ENCODE measurements at places on chromosomes 6 and 20.

DNA sequence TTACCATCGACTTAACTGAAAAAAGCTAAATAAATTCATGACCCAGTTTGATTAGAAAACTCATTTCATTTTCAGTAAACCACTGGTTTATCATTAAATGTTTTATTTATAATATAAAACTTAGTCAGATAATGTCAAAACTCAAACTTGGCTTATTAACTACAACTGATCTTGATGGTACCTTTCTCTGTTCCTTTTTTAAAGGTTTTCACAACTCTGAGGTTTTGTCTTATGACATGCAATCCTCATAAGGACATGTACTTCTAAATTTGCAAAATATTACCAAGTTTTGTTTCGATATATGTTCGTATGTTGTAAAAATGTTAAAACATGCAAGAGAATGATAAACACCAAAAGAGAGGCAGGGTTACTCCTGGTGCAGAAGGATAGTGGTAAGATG lies 82.5 kb upstream of the PDE10A start:
- no peak for DNase-seq

GRCh38 chr6:70725817-70726415 lies 58.2 kb downstream of the SMAP1 start:
- no peak for DNase-seq

- DNase-seq = no peak
These were observed 24.4 kb downstream of the CEP250 start for GRCh38 chr20:35479798-35480197.

DNA sequence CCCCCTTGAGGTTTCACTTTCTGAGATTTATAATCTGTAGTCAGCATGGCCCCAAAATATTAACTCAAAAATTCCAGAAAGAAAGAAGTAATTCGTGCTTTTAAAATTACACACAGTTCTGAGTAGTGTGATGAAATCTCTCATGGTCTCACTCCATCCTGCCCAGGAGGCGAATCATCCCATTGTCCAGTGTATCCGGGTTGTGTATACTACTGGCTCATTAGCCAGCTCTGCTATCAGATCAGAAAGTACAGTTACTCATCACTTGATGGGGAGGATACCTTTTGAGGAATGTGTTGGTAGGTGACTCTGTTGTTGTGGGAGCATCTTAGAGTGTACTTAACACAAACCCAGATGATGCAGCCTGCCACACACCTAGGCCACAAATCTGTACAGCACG lies 65.2 kb downstream of the CDC5L start:
- no peak for DNase-seq

- DNase-seq = no peak
These were observed 21.7 kb downstream of the TAF8 start for GRCh38 chr6:42071881-42072583.

DNA sequence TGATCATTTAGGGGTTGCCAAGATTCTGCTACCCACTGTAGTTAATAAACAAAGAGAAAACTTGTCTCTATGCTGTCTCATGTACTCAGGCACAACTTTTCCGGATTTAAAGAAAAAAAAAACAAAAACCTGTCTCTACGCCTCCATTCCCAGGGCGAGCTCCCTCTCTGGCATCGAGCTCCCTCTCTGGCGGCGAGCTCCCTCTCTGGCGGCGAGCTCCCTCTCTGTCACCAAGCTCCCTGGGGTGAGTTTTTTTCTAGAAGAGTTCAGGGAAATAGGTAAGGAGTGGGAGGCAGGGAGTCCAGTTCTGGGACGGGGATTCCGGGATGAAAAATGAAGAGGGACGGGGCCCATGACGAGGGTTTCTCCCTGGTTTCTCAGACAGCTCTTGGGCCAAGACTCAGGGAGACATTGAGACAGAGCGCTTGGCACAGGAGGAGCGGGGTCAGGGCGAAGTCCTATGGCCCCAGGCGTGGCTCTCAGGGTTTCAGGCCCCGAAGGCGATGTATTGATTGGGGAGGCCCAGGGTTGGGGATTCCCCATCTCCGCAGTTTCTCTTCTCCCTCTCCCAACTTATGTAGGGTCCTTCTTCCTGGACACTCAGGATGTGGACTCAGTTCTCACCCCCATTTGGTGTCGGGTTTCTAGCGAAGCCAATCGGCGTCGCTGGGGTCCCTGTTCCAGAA lies 16.5 kb upstream of the HLA-A start:
- DNase-seq = no peak

DNA sequence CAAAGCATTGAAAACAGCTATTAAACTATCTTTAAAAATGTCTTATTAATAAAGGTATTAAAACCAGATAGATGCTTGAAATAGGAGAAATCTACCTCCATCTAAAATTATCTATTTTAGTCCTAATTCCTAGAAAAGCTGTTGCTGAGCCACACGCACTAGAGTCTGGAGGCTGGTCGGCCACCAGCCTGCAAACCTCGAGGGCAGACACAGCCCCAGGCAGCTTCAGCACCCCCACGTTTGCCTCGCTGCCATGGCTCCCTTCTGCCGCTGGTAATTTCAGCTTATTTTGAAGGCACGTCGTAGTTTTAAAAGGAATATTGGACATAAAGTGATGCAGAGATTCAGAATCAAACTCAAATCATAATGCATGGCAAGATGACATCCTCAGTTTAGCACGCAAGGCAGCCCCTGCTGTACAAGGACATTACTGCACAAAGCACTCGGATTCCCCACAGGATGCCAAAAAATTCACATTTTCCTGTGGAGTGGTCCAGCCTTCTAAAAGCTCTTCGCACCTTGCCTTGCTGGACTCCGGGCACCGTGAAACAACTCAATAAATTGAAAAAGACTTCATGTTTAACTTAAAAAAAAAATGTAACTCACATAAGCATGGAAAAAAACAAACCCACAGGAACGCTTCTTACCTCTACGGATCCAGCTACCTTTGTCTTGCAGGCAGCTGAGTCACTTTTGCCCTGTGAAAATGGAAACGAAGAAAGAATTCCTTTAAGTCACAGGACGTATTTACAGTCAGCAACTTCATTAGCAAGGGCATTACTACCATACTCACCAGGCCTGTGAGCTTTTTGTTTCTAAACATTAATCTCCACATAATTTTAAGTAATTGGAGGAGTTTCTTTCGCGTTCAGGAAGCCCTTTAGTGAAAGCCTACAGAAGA lies 143.4 kb upstream of the RPS6KA2 start:
- DNase-seq = no peak

GRCh38 chr20:50850721-50851286 lies 55.9 kb downstream of the BCAS4 start:
- no peak for DNase-seq

GRCh38 chr6:40194447-40195170 lies 260.3 kb upstream of the MOCS1 start:
- DNase-seq = no peak

DNA sequence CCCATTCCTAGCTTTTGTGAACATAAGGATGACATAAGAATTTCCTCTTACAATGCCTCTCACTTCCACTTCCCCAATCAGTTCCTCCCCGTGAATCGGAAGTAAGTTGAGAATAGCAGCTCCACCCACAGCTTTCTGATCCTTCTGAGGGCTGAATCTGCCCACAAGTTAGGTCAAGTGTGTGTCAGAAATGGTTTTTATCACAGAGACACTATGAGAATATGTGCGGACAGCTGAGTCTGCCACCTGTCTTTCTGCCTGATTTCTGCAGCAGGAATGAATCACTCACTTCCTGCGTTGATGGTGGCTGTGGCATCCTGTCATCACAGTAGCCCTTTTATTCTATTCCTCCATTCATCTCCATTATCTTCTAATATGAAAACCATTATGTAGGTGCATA lies 70.2 kb downstream of the RIN2 start:
- no peak for DNase-seq

DNA sequence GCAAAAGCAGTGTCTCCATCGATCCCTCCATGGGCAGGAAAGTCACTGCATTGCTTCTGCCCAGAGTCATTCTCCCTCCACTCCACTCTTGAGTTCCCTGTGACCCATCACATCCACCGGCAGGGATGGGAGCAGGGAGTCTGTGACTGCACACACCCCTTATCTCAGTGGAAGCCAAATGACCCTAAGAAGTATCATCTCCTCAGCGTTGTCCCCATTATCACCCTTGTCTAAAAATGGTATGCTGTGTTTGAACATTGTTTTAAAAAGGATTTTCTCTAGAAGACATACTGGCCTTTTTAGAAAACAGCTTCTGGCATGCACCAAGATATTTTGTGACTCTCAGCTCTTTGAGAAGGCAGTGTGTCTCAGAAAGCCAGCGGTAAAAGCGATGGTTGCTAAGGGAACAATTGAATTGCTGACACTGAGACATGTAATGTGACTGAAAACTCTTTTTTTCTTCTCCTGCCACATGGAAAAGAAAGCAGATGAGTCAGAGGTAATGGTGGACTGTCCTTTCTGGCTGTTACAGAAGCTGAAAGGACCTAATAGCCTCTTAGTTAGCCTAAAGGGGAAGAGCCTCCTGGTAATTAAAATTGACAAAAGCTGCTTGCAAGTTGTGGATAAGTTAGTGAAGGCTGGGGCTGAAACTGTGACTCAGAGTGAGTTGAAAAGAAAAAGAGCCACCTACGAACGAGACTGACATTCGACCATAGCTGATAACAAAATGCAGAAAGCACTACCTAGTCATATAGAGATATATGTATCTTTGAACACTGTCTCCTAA lies 120.5 kb downstream of the MAP3K7 start:
- no peak for DNase-seq

DNA sequence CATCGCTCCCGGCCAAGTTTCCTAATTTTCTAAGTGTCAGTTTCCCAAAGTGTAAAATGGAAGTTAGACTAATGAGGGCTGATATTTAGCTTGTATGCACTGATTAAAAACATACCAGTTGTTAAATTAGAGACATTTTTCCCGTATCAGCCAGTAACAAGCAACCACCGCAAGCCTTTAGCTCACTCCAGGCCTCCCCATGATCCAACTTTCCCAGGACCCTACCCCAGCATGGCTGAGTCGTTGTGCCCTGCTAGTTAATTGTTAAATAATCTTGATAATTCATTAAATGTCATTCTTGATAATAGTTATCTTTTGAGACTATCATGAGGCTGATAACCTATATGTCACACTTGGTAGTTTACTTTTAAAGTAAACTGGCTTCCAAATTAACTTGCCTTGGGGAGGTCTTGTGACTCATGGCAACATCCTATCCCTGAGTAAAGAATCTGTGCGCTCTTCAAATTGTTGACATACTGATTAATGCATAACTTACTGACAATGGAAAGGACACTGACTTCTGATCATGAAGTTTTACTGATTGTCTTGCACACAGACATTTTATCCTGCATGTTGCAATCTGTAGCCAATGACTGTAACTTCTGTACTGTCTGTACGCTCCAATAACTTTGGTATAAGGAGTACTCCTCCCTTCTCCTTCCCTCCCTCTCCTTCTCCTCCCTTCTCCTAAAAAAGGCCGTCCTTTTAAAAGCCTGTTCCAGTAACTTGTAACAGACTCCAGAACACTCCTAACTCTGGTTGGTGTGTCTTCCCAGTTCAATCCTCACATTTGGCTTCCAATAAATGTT lies 6.3 kb upstream of the GTF3C6 start:
- DNase-seq = no peak

All from stimulated activated CD4-positive, alpha-beta T cell treated with anti-CD3 and anti-CD28 coated beads, Interleukin-15, amount 100 ng/mL, for 1 hour (primary cell).